ENCODE measurements at places on chromosomes 1 and 21. TPM values are rescaled to one million over a fixed set of nuclear protein-coding genes. Genes with fewer than 3 reads are reported as not detected.

Gene CD5L
- total RNA-seq, result not detected

Gene CDA
- not detected for total RNA-seq

Gene PRELP
- total RNA-seq, result not detected

Gene OR2T2
- not detected for total RNA-seq

Gene GPX7
- total RNA-seq, result 30.4 TPM

DNA sequence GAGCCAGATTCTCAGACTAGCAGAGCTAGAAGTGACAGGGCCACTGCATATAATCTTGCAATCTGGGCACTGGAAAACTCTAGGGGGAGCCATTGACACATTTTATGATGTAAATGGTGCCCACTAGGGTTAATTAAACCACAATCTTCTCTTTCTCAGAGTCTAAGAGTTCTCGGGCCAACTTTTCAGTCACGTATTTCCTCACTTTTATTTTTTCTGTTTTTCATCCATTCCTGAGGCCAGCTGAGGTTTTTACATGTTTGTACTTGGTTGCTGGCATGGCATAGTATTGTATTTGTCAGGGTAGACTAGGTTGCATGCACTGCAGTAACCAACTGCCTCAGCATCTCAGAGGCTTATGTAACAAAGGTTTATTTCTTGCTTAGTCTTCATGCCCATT is 138.2 kb downstream of the ZNF326 start:
- no peak overlapping the region for H3K27ac ChIP-seq
- H3K4me1 ChIP-seq, result no peaks in the 10 kb centered on the region
- no peak overlapping the region for H3K4me3 ChIP-seq

DNA sequence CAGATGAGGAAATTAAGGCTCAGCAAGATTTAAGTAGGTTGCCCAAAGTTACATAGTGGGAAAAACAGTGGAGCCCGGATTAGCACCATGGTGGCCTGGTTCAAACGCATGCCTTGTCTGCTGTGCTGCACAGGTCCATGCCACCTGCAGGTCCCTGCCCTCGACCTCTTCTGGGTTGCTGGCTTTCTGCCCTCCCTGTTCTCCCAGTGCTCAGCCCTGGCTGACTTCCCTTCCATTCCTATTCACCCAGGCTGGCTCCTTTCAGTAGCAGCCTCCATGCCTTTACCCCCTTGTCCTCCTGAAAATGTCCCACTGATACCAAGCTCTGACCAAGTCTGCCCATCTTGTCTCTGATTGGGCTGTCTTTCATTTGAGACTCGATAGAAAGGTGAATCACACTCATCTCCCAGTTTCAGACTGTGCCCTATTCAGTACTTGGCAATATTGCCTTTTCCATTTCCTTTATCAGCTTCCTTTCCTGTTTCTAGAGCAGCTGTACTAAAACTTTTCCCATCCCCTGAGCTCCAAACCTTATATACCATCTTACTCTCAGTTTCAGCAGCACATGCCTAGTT is 75.8 kb downstream of the ST3GAL3 start:
- H3K4me1 ChIP-seq, result peaks cover 11% of the 10 kb centered on the region
- H3K4me3 ChIP-seq, result no peak overlapping the region
- peaks cover 16% of the 10 kb centered on the region for H3K36me3 ChIP-seq
- DNase-seq, result no peak
- H3K27ac ChIP-seq, result no peak overlapping the region
- H3K27me3 ChIP-seq, result no peaks in the 10 kb centered on the region

DNA sequence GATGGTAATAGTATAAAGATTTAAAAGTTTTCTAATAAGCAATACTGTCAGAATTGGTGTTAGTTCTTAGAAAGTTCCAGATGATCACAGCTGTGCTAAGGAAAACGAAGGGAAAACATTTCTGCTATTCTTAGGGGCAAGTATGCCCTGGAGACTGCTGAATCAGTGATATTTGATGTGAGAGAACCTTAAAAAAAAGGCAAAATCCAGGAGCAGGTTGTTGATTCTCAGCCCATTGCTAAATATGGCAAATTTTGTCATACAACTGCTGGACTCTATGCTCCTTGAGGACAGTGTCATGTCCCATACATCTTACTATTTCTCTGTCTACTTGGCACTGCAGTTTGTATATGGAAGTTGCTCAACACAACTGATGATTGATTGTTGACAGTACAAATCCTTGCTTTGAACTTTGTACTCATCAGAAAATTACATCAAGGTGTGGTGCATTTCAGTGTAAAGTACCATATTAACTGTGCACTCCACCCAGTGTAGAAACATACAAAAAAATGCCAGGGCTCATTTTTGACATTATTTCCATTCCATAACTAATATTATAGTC is 10.9 kb downstream of the CRCT1 start:
- no peaks in the 10 kb centered on the region for H3K36me3 ChIP-seq
- no peak overlapping the region for H3K27ac ChIP-seq
- no peaks in the 10 kb centered on the region for H3K4me1 ChIP-seq
- no peak overlapping the region for H3K4me3 ChIP-seq
- DNase-seq, result no peak

DNA sequence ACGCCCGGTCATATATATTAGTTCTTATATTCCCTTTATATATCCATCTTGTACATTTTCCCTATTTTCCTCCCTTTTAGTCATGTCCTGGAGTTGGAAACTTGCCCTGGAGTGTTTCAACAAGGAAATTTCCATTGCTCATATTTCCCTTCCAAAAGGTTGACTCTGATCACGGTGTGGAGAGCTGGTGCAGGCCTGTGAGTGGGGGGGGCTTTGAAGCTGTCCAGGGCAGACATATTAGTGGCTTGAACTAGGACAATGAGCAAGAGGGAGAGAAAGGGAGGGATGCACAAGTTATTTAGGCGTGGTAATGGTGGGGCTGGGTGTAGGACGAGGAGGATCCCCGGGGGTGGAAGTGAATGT is 30.4 kb upstream of the TMEM61 start:
- H3K27ac ChIP-seq, result no peak overlapping the region
- H3K4me1 ChIP-seq, result peaks cover 3% of the 10 kb centered on the region
- no peak for DNase-seq
- peaks cover 1% of the 10 kb centered on the region for H3K27me3 ChIP-seq
- no peak overlapping the region for H3K4me3 ChIP-seq

GRCh38 chr1:10761503-10762152 is 34.8 kb downstream of the CASZ1 start:
- no peak overlapping the region for H3K27ac ChIP-seq
- peaks cover 3% of the 10 kb centered on the region for H3K27me3 ChIP-seq
- H3K4me3 ChIP-seq, result no peak overlapping the region
- DNase-seq, result no peak
- H3K4me1 ChIP-seq, result peaks cover 5% of the 10 kb centered on the region
- no peaks in the 10 kb centered on the region for H3K36me3 ChIP-seq

DNA sequence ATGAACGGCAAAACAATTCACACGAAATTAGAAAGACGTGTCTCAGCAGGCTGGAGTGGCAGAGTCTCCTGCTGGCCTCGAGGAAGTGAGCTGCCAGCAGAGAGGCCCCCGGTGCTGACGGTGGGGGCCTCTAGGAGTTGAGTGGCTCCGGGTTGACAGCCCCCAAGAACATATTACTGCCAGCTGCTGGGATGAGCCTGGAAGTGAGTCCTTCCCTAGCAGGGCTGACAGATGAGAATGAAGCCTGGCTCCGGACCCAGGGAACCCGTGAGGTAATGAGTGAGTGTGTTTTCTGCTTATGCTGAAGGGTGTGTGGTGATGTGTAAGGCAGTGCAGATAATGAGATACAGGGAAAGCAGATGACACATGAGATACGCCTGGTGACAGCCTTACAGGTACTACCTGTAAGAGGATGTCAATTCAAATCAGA is 23.5 kb upstream of the LRRC47 start:
- DNase-seq, result peak; percentile 41
- H3K27me3 ChIP-seq, result no peaks in the 10 kb centered on the region
- H3K27ac ChIP-seq, result no peak overlapping the region
- no peak overlapping the region for H3K4me3 ChIP-seq
- H3K36me3 ChIP-seq, result peaks cover 13% of the 10 kb centered on the region

DNA sequence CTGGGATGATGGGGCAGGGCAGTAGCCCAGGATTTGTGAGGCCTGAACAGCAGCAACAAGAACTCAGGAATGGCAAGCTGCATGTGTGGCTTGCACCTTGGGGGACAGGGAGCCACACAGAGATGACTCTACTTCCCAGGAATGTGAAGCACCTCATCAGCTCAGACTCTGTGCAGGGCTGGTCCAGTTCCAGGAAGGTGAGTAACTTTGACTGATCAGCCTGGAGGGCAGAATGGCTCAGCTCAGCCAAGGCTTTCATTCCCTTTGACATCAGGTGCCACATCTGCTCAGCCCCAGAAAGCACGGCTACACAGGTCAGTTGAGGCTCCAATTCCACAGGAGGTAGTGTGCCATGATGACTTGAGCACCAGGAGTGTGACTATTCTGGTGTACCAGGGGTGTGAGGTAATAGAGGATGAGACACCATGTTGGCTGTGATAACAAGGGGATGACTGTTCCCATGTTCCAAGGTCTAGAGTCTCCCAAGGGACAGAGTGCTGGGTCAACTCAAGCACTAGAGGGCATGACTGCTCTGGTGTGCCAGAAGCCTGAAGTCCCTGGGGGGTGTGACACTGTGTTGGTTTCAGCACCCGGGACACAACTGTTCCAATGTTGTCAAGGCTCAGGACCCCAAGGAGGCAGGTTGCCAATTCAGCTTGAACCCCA is 625.8 kb upstream of the ADGRL2 start:
- DNase-seq, result no peak
- no peak overlapping the region for H3K4me3 ChIP-seq
- H3K27ac ChIP-seq, result no peak overlapping the region

GRCh38 chr1:76950306-76950705 is 83.0 kb downstream of the ST6GALNAC5 start:
- DNase-seq, result no peak
- no peaks in the 10 kb centered on the region for H3K36me3 ChIP-seq
- H3K27ac ChIP-seq, result no peak overlapping the region
- no peaks in the 10 kb centered on the region for H3K4me1 ChIP-seq
- no peak overlapping the region for H3K4me3 ChIP-seq

- H3K4me1 ChIP-seq, result no peaks in the 10 kb centered on the region
- no peak overlapping the region for H3K27ac ChIP-seq
- no peak for DNase-seq
- no peaks in the 10 kb centered on the region for H3K36me3 ChIP-seq
These were observed 597.9 kb upstream of the ADAMTS5 start for GRCh38 chr21:27564684-27565301.

- H3K4me1 ChIP-seq, result no peaks in the 10 kb centered on the region
- H3K36me3 ChIP-seq, result no peaks in the 10 kb centered on the region
These were observed 26.4 kb downstream of the ALG14 start for GRCh38 chr1:95046359-95046758.

DNA sequence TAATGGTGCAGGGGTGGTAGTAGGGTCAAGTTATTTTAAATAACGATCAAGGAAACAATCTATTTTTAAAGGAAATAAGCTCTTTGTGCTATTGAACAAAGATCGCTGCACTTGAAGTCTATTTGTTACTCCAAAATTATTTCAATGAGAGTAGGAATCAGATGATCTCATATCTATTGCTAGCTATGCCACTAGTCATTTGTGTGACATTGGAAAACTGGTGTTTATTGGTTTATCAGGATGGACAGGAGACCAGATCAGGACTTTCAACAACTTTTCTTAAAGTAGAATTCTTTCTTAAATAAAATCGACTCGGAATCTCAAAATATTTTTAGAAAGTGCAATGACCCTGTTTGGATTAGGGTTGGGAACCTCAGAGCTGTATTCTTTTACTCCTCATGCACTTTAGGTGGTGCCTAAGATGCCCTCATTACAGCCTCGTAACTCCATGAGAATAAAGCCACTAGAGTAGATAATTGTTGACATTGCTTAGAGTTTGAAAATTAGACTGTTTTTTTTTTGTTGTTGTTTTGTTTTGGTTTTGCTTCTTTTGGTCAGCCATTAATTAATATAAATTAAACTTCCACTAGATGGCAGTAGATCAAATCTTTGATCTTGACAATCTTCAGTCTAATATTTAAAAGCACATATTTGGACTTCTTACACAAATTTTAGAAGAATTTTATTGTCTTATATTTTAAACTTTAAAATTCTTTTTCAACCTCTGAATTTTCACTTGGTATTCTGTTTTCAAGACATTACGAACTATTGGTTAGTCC is 352.4 kb downstream of the USP25 start:
- H3K27ac ChIP-seq, result no peak overlapping the region
- H3K36me3 ChIP-seq, result no peaks in the 10 kb centered on the region
- no peaks in the 10 kb centered on the region for H3K27me3 ChIP-seq
- no peak overlapping the region for H3K4me3 ChIP-seq

DNA sequence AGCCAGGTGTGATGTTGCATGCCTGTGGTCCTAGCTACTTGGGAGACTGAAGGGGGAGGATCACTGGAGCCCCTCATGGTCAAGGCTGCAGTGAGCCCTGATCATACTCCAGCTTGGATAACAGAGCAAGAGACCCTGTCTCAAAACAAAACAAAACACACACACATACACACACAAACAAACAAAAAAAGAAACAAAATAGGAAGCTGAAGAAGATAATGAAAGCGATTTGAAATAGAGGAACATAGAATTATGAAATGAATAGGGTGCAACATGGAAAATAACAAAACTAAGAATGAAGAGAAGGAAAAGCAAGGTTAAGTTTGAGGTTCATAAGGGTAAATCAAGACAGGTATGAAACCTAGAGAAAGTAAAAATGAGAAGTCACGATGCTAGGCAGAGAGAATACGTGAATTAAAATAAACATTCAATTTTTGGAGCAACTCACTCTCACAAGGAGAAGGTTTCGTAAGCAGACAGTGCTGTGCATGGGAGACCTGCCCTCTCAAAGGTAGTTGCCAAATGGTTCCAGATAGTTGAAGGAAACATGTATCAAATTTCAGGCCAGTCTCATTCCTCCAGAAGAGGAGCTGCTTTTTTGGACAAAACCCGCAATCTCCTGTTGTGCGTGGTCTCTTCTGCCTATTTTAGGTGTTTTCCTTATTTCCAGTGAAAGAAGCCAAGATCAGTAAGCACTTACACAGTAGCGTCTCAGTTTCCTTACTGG is 3.3 kb downstream of the CD46 start:
- H3K27me3 ChIP-seq, result no peaks in the 10 kb centered on the region
- no peaks in the 10 kb centered on the region for H3K36me3 ChIP-seq
- H3K4me1 ChIP-seq, result peaks cover 65% of the 10 kb centered on the region
- DNase-seq, result no peak

DNA sequence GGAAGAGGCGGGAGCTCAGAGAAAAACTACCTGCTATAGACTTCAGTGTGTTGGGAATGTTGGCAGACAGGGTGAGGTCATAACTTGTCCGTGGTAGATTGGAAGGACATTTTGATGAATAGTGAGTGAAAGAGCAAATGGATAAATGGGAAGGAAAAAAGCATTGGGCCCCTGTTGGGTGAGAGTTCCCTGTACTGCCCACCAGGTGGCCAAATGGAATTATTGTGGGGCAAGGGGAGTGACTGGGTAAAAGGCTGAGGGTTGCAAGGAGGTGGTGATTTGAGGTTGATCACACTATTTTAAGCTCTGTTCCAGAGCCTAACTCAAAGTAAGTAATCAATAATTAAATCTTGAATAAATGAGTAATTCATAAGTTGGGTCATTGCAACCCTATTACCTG is 60.4 kb downstream of the MRPS6 start:
- no peak for DNase-seq
- no peak overlapping the region for H3K4me3 ChIP-seq
- H3K27ac ChIP-seq, result no peak overlapping the region
- H3K36me3 ChIP-seq, result peaks cover 48% of the 10 kb centered on the region

DNA sequence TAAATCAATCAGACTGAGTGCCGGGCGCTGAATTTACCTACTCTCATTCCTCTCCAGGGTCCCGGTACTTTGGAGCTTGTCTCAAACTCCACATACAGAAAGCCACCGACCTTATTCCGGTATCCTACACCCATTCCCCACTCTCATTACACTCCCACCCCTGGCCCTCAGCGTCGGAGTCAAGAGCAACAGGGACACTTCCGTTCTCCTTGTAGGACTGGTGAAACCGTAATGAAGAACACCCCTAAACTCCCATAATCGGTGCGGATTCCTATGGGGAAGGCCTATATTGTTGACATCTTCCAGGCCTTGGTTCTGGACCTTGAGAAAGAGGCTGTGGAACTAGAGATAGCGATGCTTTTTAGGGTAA is 798 bp downstream of the ZBED6 start:
- no peaks in the 10 kb centered on the region for H3K27me3 ChIP-seq
- peaks cover 18% of the 10 kb centered on the region for H3K36me3 ChIP-seq
- peak overlapping the region; percentile 96 for H3K27ac ChIP-seq
- peak; percentile 0 for DNase-seq
